ENCODE measurements at places on chromosomes 1 and 21.

GRCh38 chr1:246001837-246002230 lies 505.2 kb downstream of the SMYD3 start:
- DNase-seq = no peak

- no peak for DNase-seq
Observed at GRCh38 chr1:223052462-223052861, 90.6 kb downstream of the TLR5 start.

GRCh38 chr1:56904663-56905397 lies 50.2 kb downstream of the C8A start:
- no peak for DNase-seq

DNA sequence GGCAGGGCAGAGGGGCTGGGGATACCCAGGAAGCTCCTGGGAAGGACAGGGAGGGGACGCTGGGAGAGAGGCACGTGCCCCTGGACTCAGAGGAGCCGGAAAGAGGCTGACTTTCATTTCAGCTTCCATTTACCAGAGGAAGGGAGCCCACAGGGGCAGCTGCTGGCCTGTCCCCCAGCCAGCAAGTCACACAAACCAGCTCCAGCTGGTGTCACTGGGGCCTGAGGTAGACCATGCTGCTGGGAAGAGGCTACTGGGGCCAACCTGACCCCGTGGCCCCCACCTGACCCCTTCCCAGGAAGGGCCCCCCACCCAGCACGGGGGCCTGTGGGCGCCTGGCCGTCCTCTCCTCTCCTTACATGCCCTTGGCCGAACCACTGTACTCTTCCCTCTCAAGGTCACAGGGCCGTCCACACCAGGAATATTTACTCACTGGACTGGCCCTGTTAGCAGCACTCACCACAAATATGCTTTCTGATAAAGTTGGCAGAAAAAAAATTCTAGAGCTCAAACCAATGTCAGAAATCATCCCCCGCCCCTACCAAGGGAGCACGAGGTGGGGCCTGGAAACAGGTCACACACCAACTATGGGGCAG lies 110.5 kb downstream of the CASZ1 start:
- DNase-seq = no peak

DNA sequence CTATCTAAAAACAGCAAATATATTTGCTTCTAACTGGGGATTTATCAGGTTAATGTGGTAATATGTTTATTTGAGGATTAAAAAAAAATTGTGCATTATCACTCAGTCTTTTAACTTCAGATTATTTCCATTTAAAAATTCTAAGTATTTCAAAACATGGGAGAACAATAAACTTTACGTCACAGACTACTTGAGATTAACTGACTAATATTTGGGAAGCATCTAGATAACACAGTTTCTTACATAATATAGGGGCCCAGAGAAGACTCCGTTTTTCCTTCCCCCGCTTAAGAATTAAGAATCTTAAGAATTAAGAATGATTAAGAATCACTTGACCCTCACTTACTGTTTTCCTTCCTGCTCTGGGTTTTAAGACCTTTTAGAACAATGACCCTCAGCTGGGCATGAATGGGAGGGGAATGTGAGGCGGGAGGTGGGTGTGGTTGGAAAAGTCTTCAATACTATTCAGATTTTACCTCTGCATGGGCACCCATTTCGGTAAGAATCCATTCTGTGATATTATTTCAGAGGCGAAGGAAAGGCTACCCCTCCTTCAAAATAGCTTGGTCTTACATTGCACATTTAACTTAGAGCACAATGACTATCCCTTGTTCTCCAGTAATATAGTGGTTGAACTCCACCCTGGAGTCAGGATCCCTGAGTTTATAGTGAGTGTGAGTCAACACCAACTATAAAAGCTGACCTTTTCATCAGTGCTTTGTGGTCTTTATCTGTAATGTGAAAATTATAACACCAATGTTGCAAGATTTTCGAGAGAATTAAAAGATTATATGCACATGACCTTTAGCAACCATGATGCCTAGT lies 821.3 kb downstream of the USP25 start:
- DNase-seq = no peak

DNA sequence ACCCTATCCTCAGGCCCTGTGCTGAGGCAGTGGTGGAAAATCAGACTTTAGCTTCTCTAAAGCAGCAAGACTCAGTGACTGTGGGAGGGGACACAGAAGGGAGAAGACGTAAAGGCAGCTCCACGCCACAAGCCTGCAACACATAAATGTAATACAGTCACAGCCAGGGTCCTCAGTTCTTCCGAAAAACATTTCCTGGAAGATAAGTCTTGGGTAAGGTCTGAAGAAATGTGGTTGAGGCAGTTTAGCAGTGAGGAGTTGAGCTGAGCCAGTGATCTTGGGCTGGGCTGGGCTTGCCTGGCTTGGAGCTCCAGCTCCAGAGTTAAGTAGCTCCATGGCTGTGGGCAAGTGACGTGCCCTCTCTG lies 127.8 kb upstream of the ADAR start:
- no peak for DNase-seq

DNA sequence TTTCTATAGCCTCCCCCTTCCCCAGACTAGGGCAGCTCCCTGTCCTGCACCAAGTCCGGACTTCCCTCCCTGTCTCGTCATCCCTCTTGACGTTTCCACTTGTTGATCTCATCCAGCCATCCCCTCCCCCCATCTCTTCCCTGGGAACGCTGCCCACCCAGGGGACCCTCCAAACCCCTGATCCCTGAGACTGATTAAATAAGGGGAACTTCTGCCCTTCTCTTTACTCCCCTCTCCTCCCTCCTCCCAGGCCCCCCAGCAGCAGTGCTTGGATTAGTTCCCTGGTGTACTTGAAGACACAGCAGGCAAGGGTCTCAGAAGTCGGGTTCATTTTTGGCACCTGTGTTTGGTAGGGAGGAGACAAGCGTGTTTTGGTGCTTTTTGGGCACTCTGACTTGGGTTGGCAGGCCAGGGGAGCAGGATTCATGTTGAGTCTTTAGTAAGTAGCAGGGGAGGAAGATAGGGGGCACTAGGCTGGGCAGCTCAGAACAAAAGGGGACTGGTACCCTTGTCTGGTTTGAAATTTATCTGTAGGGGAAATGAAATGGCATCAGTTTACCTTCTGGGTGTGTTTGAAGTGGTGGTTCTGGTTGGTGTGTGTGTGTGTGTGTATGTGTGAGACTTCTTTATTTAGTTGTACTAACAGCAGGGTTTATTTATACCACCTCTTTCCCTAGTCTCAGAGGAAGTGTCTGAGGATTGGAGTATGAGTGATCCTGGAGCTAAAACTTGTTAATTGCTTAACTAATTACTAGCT lies 11.1 kb downstream of the VANGL2 start:
- DNase-seq = no peak

- DNase-seq = no peak
Observed at GRCh38 chr1:20405893-20406604, 80.0 kb downstream of the CAMK2N1 start.

Data from ACHN (cell line).